ENCODE measurements at places on chromosomes 6 and 20.

- DNase-seq = no peak
Measured at GRCh38 chr20:6786548-6786947, 19.1 kb downstream of the BMP2 start.

DNA sequence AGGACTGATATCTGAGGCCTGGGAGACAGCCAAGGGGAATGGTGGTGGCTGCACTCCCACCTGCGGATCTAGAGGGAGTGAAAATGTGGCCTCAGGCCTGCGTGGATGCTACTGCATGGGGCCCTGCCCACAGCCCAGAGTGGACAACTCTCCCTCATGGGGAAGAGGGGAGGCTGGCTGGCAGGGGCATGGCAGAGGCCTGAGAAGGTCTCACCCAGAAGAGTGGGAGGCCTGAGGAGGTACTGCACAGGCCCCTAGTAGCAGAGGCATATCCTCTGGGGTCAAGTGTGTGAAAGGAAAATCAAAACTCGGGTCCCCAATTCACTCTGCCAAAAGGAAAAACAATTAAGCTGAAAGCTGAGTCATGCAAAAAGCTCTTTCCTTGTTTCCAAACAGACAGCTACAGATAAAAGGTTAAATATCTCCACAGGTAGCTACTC lies 158.2 kb downstream of the AKAP7 start:
- no peak for DNase-seq

- DNase-seq = no peak
Measured at GRCh38 chr6:128078276-128078675, 177.4 kb upstream of the THEMIS start.

- peak; percentile 83 for DNase-seq
Measured at GRCh38 chr20:21315138-21315537, 12.0 kb downstream of the XRN2 start.

GRCh38 chr6:169960886-169961611 lies 209.6 kb downstream of the ERMARD start:
- no peak for DNase-seq

DNA sequence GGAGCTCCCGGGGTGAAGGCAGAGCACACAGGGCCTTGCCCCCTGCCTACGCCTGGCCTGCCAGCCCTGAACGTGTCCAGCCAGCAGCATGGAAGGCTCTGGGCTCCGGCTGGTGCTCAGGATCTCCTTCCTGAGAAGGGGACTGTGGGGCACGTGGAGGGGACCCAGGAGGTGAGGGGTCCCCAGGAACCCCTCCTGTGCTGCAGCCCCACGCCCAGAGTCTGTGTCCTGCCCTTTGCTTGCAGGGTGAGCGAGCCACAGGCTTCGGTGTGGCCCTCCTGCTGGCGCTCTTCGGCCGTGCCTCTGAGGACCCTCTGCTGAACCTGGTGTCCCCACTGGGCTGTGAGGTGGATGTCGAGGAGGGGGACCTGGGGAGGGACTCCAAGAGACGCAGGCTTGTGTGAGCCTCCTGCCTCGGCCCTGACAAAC lies 22.3 kb downstream of the NPEPL1 start:
- no peak for DNase-seq

- DNase-seq = no peak
Measured at GRCh38 chr6:131754715-131755567, 44.1 kb upstream of the CTAGE9 start.

GRCh38 chr6:13917141-13917540 lies 7.6 kb upstream of the RNF182 start:
- DNase-seq = no peak

GRCh38 chr6:116070616-116071389 lies 10.1 kb upstream of the FRK start:
- DNase-seq = no peak

DNA sequence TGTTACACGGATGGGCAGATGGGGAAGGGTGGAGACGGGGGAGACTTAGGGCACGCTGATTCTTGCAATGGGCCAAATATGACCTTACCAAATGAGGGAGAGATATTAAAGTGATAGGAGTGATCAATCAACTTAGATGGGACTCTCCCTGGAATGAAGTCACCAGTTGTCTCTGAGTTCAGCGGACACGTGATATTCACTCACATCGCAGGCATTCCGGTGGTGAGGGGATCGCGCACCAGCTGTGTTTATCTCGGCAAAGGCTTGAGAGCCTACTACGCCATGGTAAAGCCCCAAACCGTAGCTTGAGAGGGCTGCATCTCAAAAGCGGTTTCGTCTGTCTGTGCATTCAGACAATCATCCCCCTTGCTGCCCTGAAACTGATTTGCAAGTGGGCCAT lies 5.5 kb downstream of the BMP7 start:
- DNase-seq = no peak

DNA sequence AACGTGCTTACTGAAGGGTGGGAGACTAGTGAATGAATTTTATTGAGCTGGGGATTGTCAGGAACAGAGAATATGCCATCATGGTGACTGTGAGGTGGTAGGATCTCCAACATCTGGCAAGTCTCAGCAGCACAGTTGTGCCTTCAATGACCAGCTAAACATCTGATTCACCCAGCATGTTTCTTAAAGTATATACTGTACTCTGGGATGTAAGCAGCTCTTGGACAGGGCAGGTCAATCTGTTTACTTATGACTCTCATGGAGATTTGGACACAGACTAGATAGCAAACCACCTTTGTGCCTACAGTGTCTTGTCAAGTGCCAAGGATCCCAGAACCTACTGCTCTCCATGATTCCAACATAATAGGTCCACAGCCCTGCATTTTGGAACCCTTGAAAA lies 801.0 kb upstream of the CITED2 start:
- DNase-seq = no peak

- DNase-seq = no peak
Measured at GRCh38 chr20:2767768-2768631, 32.4 kb downstream of the CPXM1 start.

DNA sequence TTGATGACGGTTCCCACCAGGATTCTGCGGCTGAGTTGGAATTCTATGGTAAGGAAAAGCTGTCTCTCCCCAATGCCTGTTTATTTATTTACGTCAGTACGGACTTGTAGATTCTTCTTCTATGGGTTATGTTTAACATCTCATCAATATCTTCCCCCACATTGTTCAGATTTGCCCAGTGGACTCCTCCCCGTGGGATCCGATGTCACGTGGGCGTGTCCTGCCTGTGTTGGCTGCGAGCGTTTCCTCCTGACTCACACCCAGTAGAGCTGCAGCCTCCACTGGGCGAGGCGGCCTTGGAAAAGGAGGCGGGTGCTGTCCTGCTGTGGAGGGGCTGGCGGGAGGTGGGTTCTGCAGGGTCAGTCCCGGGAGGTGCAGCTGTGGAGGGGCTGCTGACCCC lies 46.8 kb upstream of the SLCO4A1 start:
- peak; percentile 81 for DNase-seq

DNA sequence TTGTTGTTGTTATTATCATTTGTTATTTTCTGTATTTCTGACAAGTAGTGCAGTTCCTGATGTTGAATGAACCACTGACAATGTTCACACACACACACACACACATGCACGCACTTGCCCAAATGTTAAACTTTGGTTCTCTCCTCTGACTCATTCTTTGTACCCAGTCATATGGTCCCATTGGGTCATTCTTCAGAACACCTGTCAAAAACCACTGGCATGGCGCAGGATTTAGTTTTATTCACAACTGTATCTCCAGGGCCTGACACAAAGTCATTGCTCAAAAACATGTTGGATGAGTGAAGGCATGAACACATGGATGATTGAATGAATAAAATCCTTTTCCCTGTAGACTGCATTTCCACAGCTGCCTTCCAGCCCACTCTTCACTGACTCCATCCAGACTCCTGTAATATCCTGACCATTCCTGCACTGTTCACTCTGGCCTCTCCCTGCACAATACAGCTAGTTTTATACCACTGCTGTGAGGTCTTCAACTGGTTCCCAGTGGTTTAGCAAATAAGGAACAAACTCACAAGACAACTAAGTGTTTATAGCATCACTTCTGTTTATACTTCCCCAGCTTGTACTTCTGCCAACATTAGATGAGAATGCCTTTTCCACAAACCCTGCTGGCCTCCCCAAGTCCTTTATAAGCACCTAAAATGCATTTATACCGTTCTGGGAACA lies 6.9 kb upstream of the CST11 start:
- DNase-seq = peak; percentile 42

DNA sequence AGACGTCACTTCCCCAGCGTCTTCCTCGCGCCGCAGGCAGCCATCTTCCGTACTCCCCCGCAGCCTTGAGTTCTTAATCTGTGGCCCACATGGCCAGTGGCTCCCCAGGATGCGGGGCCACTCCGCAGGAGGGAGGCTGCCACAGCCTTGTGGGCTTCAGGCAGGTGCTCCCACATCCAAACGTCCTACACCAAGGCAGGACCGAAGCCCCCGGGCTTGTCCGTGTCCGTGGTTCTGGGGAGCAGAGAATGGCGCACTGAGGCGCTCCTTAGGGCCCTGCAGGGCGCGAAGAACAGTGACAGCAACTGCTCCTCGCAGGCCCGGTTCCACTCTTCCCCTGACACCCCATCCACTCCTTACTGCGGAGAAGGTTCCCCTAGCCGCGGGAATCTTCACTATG lies 755.8 kb downstream of the PRIM2 start:
- DNase-seq = no peak

- DNase-seq = no peak
Measured at GRCh38 chr6:170067923-170068360, 222.9 kb downstream of the DLL1 start.

GRCh38 chr6:98260382-98260781 lies 574.0 kb upstream of the POU3F2 start:
- no peak for DNase-seq

DNA sequence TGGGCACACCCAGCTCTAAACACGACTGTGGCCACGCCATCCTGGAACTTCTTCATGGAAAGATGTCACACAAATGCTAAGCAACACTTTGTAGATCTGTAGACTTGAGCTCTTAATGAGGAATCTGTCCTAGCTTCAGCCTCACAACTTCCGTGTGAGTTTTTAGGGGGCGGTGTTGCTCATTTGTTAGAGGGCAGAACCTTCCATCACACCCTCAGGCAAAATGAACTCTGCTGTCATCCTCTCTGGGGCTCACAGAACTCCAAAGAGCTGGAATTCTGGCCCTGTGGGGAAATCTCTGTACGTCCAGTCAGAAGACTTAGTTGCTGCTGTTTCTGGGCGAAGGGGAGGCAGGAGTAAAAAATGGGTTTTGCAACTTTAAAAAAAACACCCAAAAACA lies 49.8 kb downstream of the NRN1 start:
- DNase-seq = no peak

- peak; percentile 20 for DNase-seq
Measured at GRCh38 chr6:151240036-151240685, 394 bp downstream of the AKAP12 start.

DNA sequence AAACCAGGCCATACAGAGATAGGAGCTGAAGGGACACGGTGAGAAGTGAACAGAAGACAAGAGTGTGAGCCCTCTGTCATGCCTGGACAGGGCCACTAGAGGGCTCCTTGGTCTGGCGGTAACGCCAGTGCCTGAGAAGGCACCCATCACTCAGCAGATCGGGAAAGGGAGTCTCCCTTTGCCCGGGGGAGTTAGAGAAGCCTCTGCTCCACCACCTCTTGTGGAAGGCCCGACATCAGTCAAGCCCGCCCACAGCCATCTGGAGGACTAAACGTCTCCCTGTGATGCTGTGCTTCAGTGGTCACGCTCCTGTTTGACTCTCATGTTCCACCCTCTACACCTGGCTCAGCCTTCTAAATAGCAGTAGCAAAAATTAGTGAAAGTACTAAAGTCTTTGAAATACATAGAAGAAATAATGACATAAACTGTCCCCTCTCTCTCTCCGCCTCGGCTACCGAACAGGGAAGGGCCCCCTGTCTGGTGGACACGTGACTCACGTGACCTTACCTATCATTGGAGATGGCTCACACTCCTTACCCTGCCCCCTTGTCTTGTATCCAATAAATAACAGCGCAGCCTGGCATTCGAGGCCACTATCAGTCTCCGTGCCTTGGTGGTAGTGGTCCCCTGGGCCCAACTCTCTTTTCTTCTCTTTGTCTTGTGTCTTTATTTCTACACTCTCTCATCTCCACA lies 66.7 kb downstream of the RPP21 start:
- DNase-seq = peak; percentile 72

DNA sequence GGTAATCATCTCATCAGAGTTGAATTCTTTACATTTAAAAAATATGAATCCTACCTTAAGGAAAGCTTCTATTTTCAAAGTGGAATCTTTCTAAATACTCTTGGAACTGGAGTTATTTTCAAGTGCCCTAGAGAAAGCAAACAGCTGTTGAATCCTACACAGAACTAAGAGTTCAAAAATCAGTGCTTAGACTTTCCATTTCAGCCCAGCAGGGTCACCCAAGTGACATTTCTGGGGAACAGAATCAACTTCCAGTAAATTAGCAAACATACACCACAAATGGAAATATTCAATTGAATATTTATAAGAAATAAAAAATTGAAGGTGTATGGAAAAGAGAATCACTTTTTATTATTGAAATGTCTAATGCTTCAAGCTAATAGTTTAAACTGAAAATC lies 427.7 kb upstream of the NOX3 start:
- DNase-seq = no peak

- peak; percentile 56 for DNase-seq
Measured at GRCh38 chr6:31791324-31792089, 4.0 kb downstream of the VARS1 start.

- no peak for DNase-seq
Measured at GRCh38 chr6:96649926-96650325, 87.0 kb downstream of the FHL5 start.

DNA sequence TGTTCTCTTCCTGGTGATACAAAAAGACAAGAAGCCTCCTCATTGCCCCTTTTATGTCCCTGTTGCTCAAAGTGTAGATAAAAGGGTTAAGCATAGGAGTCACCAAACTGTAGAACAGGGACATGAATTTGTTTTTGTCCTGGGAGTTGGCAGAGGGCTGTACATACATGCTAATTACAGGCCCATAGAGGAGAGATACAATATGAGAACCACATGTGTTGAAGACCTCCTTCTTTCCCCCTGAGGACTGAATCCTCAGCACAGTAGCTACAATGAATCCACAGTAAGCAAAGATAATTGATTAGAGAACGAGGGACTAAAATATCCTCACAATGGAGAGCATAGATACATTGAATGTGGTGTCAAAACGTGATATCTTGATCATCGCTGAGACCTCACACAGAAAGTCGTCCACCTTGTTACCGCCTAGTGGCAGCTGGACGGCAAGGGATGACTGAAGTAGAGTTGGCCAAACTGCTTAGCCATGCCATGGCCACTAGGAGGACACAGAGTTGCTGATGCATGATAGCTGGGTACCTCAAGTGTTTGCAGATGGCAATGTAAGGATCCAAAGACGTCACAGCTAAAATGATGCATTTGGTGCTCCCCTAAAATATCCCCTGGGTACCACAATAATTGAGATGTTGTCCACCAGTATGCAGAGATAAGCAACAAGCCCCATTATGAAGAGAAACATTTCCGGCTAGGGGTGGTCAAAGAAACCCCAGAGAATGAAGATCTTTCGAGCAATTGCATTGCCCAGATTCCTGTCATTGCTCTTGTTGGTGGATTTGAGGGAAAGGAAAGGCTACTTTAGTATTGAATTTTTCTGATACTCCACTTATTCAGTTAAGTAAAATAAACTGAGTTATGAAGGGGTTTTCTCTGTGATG lies 15.0 kb downstream of the OR2B3 start:
- peak; percentile 26 for DNase-seq

- DNase-seq = no peak
Measured at GRCh38 chr6:85569323-85569722, 24.3 kb downstream of the SNX14 start.
